CD4-positive, alpha-beta T cell treated with Interleukin-2 at 100 ng/mL for 4 hours (primary cell): ENCODE measurements at places on chromosomes 12 and 14.

- DNase-seq: no peak
Measured at GRCh38 chr12:262817-263216, at the start of gene SLC6A13. SLC6A13 (minus strand) TSS chr12:262836; CDS start chr12:260052, 2,784 bp downstream.

GRCh38 chr14:59247801-59248584 is 59.5 kb downstream of the DAAM1 start:
- DNase-seq: no peak

DNA sequence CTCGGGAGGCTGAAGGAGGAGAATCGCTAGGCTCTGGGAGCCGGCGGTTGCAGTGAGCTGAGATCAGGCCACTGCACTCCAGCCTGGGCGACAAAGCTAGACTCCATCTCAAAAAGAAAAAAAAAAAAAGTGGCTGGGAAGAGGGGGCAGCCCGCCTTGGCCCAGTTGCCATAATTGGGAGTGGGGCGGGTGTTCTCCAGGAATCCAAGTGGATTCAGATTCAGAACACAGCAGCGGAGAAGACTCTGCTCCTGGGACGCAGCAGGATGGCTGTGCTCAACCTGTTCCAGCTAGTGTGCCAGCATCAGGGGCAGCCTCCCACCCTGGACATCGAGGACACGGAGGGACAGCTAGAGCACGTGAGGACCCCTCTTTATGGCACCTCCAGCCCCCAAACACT is 5.5 kb downstream of the CFAP73 start:
- no peak for DNase-seq

DNA sequence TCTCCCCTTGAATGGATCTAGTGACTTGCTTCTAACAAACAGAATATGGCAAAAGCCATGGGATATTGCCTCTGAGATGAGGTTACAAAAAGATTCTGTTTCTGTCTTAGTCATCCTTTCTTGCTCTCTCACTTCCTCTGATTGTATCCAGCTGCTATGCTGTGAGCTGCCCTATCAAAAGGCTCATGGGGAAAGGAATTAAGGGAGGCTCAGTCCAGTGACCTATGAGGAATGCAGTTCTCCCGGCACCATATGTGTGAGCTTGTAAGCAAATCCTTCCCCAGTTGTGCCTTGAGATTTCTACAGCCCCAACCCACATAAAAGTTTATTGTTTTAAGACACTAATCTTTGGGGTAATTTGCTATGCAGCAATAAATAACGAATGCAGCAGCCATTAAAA is 183.1 kb downstream of the KLHL28 start:
- DNase-seq: no peak

GRCh38 chr12:12081836-12082497 is 11.2 kb downstream of the BCL2L14 start:
- DNase-seq: peak; percentile 6

GRCh38 chr14:64707661-64708060 is 3.4 kb downstream of the PLEKHG3 start:
- peak; percentile 62 for DNase-seq

DNA sequence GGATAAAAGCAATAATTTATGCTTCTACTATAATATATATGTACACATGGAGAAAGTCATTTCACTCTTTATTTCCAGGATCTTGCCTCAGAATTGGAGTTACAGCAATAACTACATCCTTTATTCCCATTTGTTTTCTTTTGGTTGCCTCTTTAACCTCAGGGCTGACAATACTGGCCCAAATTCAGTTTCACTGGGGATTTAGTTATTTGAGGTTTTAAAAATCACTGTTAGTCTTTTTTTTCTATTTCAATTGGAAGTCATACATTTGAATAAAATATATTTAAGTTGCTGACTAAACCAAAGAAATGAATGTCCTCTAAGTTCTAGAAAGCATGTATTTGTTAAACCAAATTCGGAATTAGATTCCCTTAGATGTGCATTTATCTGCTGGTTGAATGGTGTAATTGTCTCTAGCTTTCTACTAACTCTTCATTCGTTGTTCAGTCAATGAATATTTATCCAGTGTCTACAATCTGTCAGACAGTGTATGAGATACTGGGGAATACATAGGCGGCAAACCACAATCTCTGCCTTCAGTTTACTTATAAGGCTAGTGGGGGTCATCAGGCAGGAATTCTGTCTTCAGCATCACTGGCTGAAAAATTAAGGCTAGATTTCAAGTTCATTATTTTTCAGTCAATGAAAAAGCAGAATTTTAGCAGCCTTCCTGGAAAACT is 190.8 kb upstream of the ARHGAP5 start:
- no peak for DNase-seq

DNA sequence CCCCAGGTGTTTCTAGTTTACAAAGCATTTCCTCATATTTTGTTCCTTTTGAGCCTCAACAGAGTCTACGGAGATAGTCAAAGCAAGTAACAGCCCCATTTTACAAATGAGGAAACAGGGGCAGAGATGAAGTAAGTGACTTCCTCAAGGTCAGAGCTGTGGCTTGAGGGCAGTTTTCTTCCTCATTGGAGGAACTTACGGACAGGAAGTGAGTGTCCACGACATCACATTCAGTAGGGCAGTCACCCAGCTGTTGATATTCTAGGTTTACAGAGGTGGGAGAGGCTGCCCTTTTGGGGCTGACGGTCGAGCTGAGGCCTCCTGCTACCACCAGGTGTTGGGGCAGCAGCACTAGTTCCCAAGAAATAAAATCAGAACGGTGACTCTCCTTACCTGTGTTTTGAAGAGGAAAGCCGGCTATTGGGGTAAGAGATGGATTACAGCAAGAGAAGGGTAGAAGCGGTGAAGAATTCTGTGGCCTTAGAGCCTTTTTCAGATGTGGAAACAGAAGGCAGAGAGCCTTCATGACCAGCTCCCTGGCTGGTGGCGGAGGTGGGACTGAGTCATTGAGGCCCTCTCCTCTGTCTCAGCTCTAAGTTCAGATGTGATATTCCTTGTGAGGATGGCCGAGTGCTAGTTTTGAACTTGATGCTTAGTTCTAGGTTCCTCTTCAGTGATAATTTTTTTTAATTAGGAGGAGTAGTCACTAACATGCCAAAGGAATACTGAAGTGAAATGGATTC is 41.7 kb downstream of the SUSD6 start:
- no peak for DNase-seq

GRCh38 chr12:105481392-105482300 is 151.2 kb downstream of the C12orf75 start:
- DNase-seq: no peak

GRCh38 chr12:124418791-124419190 is 123.9 kb downstream of the RFLNA start:
- no peak for DNase-seq

- DNase-seq: no peak
Measured at GRCh38 chr12:119198440-119198839, 19.7 kb downstream of the HSPB8 start.

GRCh38 chr14:90405755-90406154 is 8.9 kb downstream of the CALM1 start:
- no peak for DNase-seq

GRCh38 chr14:30692669-30693068 is 70.5 kb downstream of the SCFD1 start:
- no peak for DNase-seq

DNA sequence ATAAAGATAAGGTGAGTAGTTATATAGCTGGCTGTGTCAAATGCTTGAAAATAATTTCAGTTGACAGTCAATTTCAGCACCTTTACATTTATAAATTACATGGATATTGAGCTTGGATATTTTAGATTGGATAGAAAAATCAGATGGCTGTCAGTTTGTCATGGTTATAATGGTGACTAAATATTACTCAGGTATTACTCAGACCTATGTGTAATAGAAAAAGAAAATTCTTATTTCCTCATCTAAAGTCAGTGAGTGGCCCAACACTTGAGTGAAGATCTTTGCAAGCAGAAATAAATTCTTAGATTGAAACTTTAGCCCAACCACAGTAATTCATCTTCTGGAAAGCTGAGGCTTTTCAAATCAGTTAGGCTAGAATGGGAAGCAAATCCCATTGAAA is 354.4 kb downstream of the NAV3 start:
- DNase-seq: no peak

DNA sequence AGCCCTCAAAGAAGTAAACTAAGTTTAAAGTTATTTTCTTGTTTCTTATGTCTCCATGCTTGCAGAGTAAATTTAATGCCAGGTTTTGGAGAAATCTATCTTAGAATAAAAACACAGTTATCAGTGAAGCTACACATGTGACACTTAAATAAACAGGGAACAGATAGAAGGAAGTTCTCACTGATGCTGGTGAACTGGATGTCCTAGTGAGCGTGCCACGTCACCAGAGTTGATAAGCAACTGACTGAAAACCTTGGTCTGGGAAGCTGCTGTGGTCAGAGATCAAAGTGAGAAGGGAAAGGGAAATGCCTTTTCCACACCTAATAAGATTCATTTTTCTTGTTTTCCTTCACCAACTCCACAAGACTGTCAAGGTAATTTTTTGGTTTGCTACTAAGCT is 74.8 kb upstream of the PCED1B start:
- no peak for DNase-seq

- DNase-seq: no peak
Measured at GRCh38 chr12:21773806-21774205, 700 bp downstream of the KCNJ8 start.

- no peak for DNase-seq
Measured at GRCh38 chr14:77141214-77142004, at the start of gene ZDHHC22. ZDHHC22 (minus strand) TSS chr14:77141791; CDS start chr14:77139738, 2,053 bp downstream.

GRCh38 chr14:67510121-67510520 is 21.6 kb upstream of the TMEM229B start:
- DNase-seq: no peak

DNA sequence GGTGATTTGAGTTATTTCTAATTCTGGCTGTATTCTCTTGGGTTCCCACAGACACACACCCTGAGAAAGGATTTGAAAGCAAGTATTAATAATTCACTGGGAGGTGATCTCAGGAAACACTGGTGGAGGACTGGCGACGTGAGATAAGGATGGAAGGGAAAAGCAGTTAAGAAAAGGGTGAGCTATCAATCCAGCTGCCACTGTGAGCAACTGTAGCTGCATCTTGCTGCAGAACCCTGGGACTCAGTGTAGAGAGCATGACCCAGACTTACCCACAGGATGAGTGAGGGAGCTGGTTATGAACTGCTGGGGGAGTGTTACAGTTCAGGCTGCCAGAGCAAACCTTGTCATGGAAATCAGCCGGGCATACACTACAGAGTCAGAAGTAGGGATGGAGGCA is 71.9 kb downstream of the RESF1 start:
- DNase-seq: no peak

- no peak for DNase-seq
Measured at GRCh38 chr12:131724534-131724933, 13.6 kb downstream of the SFSWAP start.

- DNase-seq: no peak
Measured at GRCh38 chr14:62952226-62952625, 93.0 kb downstream of the KCNH5 start.

- no peak for DNase-seq
Measured at GRCh38 chr12:55682087-55682796, 25.5 kb downstream of the ITGA7 start.

- no peak for DNase-seq
Measured at GRCh38 chr12:527729-528128, 68.0 kb downstream of the B4GALNT3 start.

GRCh38 chr12:4274396-4275015 is 944 bp downstream of the CCND2 start:
- no peak for DNase-seq

- DNase-seq: no peak
Measured at GRCh38 chr12:24047326-24047725, 97.9 kb upstream of the SOX5 start.
